Stimulated activated CD8-positive, alpha-beta memory T cell treated with anti-CD3 and anti-CD28 coated beads, Interleukin-12 subunit alpha, Interleukin-12 subunit beta, amount 100 ng/mL, for 1 hour (primary cell): ENCODE measurements at places on chromosomes 13 and 19.

- no peak for DNase-seq
Observed at GRCh38 chr19:43538922-43539321, 5.9 kb downstream of the ZNF575 start.

GRCh38 chr19:14375055-14375581 is 6.1 kb upstream of the ADGRE5 start:
- no peak for DNase-seq

GRCh38 chr19:16850133-16850532 is 20.9 kb downstream of the SIN3B start:
- DNase-seq: no peak

DNA sequence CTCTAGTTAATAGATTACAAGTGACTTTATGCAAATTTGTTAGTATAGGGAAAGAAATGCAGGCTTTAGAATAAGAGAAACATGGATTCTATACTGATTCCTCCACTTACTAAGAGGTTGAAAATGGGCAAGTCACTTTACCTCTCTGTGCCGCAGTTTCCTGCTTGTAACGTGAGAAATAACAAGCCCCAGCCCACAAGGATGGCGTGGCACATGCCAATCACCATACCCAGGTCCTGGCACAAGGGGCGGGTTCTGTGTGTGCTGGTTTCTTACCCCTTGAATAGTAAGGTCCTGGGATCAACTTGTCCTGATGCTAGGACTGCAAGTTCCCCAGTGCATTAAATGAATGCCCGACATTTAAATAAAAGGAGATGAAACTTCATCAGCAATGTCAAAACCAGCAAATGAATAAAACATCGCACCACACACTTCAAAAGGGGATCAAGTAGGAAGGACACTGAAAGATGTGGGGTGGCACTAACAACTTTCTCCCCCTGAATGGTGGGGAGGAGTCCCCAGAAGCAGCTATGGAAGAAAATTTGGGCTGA is 7.9 kb upstream of the SIGLEC9 start:
- no peak for DNase-seq

DNA sequence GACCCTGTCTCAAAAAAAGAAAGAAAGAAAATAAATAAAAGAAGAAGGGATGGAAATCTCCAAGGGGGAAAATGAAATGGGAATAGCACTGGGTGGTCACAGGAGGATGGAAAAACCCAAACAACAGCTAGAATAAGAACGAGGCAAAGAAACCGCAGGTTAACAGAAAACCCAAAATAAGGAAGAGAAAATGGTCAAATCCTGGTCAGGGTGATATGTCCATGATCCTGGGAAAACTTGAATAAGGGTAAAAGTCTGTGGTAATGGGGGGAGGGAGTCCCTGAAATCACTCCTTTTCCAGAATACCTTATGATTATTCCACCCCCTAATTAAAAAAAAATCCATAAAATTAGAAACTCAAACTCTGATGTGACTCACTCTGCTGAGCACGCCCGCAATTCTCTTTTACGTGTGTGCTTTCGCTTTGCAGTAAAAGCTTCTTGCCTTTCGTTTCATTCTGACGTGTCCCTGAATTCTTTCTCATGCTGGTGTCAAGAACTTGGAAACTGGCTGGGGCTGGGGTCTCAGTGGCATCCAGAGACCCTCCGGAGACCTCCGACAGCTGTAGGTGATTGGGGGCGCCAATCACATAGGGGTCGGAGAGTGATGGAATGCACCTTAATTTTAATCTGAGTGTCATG is 4.3 kb upstream of the NAXD start:
- DNase-seq: no peak

- no peak for DNase-seq
Observed at GRCh38 chr13:39533651-39534150, 69.3 kb downstream of the LHFPL6 start.

DNA sequence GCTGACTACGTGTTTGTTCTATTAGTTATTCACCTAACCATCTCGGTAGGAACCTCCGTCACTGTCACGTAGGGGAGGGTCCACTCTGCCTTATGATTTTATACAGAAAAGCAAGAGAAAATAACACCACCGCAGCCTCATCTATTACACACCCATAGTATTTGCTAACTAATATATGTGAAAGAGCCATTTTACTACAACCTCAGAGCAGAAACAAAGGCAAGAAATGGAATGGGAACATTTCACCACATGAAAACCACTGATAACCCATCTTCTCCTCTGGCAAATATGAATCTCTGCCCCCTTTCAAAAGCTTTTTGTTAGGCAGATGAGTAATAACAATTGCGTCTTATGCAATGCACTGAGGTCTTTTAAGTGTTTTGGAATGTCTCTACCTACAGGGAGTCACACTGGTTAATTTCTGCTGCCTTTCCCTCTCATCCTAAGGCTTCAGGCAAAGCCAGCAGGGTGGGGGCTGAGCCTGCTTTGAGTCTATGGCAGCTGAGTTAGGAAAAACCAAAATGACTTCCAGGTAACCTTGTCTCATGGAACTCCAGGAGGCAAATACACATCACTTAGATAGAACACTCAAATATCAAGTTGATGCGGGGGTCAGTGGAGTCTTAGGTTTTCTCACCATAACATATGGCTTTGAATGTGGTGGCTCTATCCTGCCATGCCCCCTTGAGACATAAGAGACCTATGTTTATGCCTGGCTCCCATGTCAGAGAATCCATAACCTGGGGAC is 15.0 kb downstream of the TSHZ3 start:
- no peak for DNase-seq

- no peak for DNase-seq
Observed at GRCh38 chr13:74040200-74040599, 94.0 kb downstream of the KLF12 start.

- DNase-seq: no peak
Observed at GRCh38 chr19:16645140-16645539, 14.8 kb downstream of the SMIM7 start.

DNA sequence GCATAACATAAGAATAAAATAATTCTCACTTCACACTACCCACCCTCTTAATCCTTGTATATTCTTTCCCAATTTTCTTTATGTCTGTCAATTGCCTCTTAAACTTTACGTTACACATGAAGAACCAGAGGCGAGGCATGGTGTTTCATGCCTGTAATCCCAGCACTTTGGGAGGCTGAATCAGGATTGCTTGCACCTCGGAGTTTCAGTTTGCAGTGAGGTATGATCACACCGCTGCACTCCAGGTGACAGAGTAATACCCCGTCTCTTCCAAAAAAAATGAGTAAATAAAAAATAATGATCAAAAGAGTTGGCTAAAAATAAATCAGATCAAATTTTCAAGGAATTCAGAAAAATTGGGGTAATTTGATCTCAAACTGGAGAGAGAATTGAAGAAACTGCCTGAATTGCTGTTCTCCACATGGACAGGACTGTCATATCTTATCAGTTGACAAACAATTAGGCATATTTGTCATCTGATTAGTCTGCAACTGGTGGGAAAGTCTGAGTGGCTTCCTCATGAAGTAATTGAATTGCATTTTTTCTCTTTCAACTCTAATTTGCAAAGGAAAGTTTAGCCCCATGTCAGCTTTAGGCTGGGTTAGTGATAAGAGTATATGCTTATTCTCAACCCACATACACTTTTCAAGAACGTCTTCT is 302.9 kb downstream of the ITGBL1 start:
- no peak for DNase-seq

GRCh38 chr19:12641456-12641855 is 25.1 kb downstream of the MAN2B1 start:
- DNase-seq: no peak

- DNase-seq: no peak
Observed at GRCh38 chr13:33494596-33495204, 209.1 kb upstream of the STARD13 start.

DNA sequence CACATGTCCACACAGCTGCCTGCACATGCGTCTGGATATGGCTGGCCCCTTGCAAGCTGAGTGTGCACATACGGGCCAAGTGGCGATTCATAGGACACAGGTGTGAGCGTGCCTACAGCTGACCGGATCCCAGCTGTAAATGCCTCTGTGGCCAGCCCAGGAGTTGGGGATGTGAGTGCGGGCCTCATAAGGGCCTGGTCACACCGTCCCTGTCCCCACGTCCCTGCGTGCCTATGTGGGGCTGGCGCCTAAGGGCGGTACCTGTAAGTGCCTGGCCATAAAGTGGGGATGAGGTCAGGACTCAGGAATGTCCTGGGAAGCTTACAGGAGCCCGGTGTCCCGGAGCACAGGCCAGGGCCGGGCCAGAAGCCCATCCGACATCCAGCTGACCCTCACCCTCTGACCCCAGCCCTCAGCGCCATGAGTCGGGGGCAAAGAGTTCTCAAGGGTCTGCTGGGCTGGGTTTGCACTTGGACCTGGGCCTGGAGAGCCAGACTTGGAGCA is 1.3 kb upstream of the ARHGAP45 start:
- DNase-seq: no peak

- no peak for DNase-seq
Observed at GRCh38 chr19:16040642-16041041, 35.7 kb upstream of the TPM4 start.

DNA sequence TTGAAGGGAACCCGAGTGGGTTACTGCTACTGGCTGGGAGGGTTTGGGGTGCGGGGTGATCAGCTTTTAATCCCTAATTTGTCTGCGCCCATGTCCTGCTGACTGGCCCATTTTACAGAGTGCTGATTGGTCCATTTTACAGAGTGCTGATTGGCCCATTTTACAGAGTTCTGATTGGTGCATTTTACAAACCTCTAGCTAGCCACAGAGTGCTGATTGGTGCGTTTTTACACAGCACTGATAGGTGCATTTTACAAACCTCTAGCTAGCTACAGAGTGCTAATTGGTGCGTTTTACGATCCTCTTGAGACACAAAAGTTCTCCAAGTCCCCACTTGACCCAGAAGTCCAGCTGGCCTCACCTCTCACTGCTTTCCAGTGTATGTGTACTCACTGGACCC is 43.2 kb downstream of the MTMR6 start:
- DNase-seq: no peak

DNA sequence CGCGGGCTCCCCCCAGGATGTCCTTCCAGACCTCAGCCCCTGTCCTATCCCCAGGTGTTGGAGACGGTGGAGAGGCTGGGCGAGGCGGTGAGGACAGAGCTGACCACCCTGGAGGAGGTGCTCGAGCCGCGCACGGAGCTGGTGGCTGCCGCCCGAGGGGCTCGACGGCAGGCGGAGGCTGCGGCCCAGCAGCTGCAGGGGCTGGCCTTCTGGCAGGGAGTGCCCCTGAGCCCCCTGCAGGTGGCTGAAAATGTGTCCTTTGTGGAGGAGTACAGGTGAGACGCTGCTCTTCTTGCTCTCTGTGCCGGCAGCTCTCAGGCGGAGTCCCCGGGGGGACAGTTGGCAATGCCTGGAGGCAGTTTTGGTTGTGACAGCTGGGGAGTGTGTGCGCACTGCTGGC is 6.9 kb downstream of the TTYH1 start:
- DNase-seq: no peak

- no peak for DNase-seq
Observed at GRCh38 chr13:20671789-20672188, 31.7 kb upstream of the IL17D start.

DNA sequence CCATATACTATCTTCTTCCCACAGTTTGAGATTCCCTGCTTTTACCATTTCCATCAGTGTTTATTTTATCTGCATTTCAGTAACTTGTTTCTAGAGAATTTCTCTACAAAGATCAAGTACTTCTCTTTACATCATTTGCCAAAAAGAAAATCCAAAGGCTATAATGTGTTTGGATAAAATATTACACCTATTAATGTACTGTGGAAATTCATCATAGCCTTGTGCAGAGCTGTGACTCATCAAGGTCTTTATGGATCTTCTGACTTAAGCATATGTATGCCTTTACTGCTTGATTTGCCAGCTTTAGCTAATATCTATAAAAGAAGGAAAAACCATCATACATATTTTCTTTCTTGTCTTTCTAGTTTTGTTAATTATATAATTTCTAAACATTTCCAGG is 9.6 kb upstream of the HTR2A start:
- DNase-seq: no peak

DNA sequence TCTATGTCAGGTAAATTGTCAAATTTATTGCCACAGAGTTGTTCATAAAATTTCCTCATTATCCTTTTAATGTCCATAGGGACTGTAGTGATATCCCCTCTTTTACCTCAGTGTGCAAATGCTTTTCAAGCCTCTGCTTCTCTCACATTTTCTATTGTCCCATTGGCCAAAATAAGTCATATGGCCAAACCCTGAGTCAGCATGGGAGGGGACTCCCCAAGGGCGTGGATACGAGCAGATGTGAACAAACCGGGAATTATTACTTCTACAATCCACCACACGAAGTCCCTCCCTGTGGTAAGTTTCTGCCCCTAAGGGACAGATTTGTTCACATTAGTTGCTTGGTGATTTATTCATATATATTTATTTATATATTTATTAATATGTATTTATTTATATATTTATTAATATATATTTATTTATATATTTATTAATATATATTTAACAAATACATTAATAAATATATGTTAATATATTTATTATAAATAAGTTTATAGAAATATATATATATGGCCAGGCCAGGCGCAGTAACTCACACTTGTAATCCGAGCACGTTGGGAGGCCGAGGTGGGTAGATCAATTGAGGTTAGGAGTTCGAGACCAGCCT is 20.1 kb upstream of the CAMSAP3 start:
- DNase-seq: no peak

DNA sequence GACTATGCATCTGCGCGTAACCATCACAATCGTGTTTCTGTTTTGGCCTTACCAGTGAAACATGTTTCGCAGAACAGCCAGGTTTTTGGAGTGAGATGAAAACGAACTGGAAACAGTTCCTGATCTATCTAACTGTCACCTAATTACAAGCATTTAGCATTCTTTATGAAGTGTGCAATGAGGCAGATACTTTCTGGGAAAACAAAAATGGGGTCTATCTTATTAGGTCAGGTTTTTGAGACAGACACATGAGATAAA is 182.8 kb downstream of the LMO7 start:
- no peak for DNase-seq

GRCh38 chr13:76634431-76635191 is 251.6 kb downstream of the KCTD12 start:
- no peak for DNase-seq

GRCh38 chr19:50040967-50041366 is 15.2 kb downstream of the ZNF473 start:
- DNase-seq: no peak

DNA sequence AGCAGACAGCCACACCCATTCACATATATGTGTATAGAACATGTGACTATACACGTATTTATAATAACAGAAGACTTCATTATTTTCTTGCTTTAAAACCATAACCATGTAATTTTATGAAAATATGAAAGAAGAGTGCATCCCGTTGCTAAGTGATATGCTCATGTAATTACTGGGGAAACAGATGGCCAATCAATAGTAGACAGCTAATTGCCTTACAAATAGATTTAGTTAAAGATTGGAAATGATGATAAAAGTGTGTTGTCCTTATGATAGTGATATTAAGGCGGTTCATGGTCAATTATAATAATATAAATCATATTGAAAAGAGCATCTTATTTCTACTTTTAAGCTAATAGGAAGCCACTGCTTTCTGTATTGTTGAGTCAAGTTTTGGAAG is 95.9 kb downstream of the RFC3 start:
- DNase-seq: no peak
